RPMI7951 (cell line): ENCODE measurements at places on chromosomes 7 and 10.
A peak's percentile ranks its signal among the peaks of the same experiment; 100 is the strongest.

- no peak for DNase-seq
These were observed 30.5 kb downstream of the NRP1 start for GRCh38 chr10:33303988-33304387.

GRCh38 chr10:79905322-79906314, 43.3 kb downstream of the SFTPD start:
- DNase-seq: peak; percentile 61

- DNase-seq: no peak
These were observed 52.7 kb downstream of the FIGNL1 start for GRCh38 chr7:50397320-50397970.

- DNase-seq: peak; percentile 97
These were observed 111.8 kb downstream of the EGFR start for GRCh38 chr7:55130395-55131141.

- no peak for DNase-seq
These were observed 137.6 kb upstream of the TMEM72 start for GRCh38 chr10:44773565-44773964.

DNA sequence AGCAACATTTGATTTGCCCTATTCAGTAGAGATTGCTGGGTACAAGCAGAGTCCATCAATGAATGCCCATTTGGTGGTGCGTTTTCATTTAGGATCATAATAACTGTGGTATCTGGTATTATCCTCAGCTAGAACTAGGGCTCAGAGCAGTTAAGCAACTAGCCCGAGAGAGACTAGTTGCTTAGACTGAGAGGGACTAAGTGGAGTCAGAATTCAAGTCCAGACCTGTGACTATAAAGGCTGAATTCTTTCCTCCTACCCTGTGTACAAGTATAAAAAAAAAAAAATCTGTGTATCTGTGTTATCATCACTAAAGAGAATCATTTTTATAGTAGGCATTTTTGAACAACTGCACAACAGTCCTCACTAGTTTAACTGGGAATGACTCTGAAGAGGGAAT, 45.3 kb upstream of the DKK1 start:
- no peak for DNase-seq

GRCh38 chr10:29798921-29799690, 164.3 kb upstream of the SVIL start:
- peak; percentile 51 for DNase-seq

DNA sequence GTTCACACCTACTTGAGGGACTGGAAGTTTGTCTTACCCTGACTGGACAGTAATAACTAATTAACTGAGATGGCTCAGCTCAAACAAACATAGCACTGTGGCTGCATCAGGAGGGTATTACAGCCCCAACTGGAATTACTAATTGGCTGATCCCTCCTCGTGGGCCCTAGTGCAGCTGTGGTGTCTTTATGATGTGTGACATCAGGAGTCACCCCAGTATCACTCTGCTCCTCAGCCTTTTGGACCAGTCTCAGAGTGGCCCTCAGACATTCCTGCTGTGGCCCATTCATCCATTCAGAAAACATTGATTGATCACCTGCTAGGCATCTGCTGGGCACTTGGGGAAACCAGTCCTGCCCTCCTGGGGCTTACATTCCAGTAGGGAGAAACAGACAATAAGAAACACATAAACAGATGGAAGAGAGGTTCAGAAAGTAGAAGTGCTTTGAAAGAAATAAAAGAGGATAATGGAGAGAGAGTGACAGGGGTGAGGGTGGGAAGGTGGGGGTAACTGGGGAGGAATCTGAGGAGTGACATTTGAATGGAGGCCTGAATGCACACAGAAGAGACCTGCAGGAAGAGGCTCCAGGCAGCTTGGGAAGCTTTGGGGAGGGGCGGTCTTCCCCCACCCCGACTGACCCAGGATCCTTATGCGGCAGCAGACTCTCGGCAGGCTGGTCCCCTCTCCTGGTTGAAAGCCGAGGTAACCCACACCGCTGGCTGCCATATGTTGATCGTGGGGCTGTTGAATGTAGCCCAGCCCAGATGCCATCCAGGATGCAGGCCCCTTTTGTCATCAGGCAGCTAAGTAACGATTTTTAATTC, 113.1 kb downstream of the C10orf105 start:
- no peak for DNase-seq

GRCh38 chr7:140732416-140732815, 35.9 kb downstream of the NDUFB2 start:
- DNase-seq: no peak

- DNase-seq: peak; percentile 91
These were observed 13.0 kb upstream of the WIPI2 start for GRCh38 chr7:5177060-5177459.

GRCh38 chr10:132198381-132199181, 11.8 kb downstream of the DPYSL4 start:
- DNase-seq: no peak

DNA sequence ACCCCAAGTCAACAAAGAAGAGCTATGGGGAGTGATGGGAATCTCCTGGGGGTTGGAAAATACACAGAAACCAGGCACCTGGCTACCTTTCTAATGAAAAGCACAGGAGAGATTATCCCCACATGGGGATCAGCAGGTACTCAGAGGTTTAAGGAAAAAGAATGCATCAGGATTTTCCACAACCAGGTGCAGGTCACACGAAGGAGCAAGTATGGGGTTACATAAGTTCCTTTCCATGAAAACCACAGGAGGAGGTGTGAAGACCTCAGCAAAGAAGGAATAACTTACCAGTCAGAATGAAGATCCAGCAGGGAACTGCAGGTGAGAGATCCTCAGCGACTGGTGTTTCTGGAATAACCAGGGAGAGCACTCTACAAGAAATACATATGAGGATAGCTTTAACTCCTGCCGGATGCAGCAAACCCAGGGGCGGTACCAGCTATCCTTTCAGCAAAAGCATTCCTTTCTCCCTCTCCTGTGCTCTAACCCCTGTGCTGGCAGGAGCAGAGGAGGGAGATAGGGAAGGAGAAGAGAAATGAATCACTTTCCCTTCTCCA, 116.7 kb upstream of the TMEM106B start:
- no peak for DNase-seq

- peak; percentile 24 for DNase-seq
These were observed 50.8 kb downstream of the C10orf120 start for GRCh38 chr10:122648599-122649428.

- DNase-seq: peak; percentile 70
These were observed 12.2 kb upstream of the CHST15 start for GRCh38 chr10:124105594-124105993.

DNA sequence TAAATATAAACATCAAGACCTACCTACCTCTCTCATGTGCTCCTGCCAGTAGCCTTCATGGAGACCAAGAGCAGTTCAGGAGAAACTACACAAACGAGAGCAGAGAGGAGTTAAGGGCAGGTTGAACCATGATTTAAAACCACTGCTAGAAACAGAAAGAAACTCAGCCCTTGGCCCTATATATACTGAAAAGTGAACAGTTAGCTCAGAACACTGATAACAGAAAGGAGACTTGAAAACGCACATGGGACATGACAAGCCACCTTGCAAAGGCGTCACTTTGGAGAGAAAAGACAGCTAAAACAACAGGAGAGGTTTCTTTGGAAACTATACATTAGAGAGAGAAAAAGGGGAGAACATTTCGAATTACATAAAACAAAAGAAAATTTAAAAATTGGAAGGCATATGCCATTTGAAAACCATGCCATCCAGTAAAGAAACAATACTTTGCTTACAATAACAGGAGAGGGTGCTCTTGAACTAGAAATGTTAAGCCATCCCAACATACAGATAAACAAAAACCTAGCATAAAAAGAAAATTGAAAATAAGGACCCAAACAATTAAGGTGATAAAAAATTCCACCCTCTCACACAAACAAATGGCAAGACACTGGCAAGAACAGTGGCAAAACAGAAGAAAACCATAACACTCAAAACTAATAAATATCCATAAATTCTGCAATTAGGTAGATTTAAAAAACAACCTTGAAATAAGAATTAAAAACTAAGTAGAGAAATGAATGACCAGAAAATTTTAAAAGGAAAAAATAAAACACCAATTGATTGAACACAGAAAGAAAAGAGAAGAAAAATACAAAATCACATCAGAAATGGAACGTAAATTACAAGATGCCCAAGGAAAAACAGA, 232.7 kb downstream of the IMMP2L start:
- no peak for DNase-seq

- peak; percentile 82 for DNase-seq
These were observed 36.9 kb downstream of the ASB13 start for GRCh38 chr10:5629303-5630111.
